Activated T-helper 9 cell treated with anti-CD3 and anti-CD28 coated beads, Interleukin-2, amount 50 U/mL, for 16 hours (primary cell): ENCODE measurements at places on chromosomes 4 and X.

- DNase-seq, result peak; percentile 23
These were observed 151.5 kb downstream of the CORIN start for GRCh38 chr4:47686294-47686872.

DNA sequence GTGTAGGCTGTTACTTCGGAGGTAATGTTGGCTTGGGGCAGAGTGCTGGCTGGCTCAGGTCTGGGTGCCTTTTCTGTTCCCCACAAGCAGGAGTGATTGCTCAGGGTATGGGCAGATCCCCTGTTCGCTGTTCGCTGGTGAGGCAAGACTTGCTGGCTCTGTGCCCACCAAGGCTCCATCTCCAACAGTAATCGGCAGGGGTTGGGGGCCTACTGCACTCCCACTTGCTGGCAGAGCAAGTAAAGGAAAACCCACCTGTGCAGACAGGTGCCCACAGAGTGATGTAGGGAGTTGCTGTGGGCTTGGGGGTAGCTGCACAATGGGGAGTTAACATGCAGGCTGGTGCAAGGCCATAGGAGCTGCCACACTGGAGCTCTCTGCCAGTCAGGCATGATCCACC, 8.0 kb upstream of the TMSB15C start:
- no peak for DNase-seq

GRCh38 chrX:100980608-100981497, 11.3 kb downstream of the ARL13A start:
- DNase-seq, result no peak

DNA sequence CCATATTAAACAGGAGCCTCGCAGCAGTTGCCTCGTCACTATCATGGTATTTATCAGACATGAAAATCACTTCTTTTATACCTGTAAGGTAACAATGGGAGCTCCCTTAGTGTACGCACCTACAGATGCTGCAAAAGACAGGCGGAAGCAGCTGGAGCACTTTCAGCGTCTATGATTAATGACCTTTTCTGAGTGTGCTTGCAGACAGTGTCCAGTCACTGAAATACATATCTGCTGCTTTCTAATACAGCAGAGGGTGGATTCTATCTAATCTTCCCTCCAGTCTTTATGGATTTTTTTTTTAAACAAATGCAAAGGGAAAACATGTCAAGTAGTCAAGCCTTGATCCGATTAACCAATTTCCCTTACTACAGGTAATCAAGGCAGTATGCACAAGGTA, 24.1 kb downstream of the DCTD start:
- DNase-seq, result no peak

- no peak for DNase-seq
These were observed 622.4 kb downstream of the BCOR start for GRCh38 chrX:39475372-39475771.

- DNase-seq, result no peak
These were observed 50.4 kb upstream of the KLHL8 start for GRCh38 chr4:87270825-87271224.
